Activated effector memory CD4-positive, alpha-beta T cell treated with Interleukin-2 at 50 U/mL for 16 hours (primary cell): ENCODE measurements at places on chromosomes 4 and X.

DNA sequence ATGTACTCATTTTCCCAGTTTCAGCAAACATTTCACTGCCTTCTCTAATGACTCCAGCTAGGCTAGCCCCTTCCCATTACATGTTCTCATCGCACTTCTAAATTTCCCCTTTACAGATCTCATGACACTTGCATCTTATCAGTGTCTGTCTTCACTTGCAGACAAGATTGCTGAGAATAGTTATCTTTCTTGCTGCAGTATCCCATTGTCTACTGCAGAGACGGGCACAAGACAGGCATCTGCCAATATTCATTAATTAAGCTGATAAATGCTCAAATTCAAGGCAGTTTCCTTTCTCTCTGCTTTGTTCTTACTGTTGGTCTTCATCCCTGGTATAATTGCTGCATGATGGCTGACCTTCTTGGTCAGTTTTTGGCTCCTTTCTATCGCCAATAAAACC is 175.9 kb downstream of the ANTXR2 start:
- no peak for DNase-seq

GRCh38 chr4:81227138-81227537 is 12.1 kb upstream of the PRKG2 start:
- no peak for DNase-seq

GRCh38 chrX:29687687-29688086 is 527.7 kb upstream of the MAGEB2 start:
- DNase-seq: no peak

DNA sequence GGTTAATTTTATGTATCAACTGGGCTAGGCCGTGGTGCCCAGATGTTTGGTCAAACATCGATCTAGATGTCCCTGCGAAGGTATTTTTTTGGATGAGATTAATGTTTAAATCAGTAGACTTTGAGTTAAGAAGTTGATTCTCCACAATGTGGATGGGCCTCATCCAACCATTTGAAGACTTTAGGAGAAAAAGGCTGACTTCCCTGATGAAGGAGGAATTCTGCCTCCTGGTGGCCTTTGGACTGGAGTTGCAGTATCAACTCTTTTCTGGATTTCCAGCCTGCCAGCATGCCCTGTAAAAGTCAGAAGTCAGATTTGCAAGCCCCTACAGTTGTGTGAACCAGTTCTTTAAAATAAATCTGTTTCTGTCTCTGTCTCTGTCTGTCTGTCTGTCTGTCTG is 91.4 kb downstream of the STK32B start:
- DNase-seq: no peak

- DNase-seq: no peak
These were observed 26.0 kb downstream of the C4orf17 start for GRCh38 chr4:99536848-99537247.

DNA sequence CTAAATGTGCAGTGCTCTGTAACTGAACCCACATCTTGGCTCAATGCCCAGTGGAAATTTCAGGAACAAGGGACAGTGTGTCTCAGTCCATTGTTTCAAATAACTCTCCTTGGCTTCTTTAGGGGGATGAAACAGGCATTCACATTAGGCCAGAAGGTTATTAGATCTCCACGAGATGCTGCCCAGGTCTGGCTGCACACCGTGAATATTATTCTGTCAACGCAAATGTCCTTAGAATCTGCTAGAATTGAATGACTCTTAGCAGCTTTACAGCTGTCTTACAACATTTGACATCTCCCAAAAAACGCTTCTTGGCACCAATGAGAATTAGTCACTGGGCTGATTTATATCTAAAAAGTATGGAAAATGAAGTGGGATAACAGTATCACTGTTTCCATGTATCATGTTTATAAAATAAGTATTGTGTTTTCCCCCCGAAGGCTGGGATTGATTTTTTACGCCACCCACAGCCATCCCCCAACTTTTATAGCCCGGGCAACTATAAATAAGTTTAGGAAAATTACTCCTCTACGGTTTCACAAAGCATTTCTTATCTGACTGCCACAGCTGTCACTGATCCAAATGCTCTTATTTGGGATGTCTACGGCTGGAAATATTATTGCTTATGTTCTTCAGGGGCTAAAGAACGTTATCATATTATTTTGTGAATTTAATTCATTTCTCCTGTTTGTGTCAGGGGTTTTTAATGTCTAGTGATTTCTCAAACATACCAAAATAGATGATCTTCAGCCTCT is 559.7 kb upstream of the FAT1 start:
- no peak for DNase-seq

DNA sequence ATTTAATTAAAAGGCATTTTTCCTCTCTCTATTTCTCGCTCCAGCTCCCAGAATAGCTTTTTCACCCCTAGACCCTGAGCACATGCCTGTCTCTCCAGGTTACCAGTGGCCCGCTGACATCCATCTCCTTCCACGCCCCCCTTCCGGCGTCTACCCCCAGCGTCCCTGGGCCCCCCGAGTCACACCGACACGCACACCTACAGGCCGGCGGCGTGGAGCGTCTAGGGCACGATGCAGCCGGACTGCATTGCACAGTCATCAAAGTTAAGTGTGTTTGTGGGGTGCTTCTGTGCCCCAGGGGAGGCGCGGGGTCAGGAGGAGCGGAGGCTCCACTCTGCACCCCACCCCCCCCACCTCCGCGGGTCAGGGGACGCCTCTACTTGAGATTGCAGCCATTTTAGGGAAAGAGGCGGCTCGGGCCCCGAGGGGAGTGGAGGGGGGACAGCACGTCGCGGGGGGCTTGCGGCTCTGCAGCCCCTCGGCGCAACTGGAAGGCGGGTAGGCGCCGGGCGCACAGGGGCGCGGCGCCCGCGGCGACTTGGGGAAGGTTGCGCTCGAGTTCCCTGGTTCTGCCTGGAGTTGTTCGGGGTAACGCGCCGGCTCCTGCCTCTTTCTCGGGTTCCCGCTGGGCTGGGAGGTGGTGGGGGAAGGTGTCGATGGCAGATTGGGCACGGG is 112.7 kb downstream of the DHX15 start:
- no peak for DNase-seq

DNA sequence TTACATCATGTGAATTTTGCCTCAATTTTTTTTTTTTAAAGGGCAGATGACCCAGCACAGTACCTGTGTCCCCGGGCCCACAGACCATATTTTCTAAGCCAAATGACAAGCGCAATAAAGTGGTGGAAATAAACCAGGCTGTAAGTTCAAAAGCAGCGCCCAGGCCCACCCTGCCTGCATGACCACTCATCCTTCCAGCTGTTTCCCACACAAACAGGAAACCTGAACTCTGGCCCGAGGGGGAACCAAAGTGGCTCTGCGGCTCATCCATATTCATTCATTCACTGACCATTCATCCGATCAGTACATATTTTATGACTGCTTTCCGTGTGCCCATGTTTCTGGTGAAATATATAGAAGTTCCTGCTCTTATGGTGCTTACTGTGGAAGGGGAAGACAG is 33.7 kb upstream of the CRMP1 start:
- no peak for DNase-seq

DNA sequence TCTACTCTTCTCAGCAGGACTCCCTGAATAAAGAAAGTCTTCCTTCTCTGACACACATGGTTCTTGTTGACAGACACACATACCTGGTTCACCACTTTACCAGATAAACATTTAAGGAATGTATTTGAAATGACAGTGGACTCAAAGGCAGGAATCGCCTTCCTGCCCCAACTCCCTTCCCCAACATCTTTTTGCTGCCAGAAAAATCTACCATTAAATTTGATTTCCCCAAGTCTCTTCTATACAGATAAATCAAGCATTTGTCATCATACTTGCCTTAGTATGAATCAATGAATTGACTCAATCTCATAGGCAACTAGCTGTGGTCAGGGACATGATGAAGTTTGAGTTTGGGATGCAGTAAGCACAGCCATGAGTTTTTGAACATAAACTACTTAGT is 23.3 kb upstream of the ANXA5 start:
- no peak for DNase-seq

- DNase-seq: no peak
These were observed 338.3 kb upstream of the GALNT7 start for GRCh38 chr4:172830295-172830764.

DNA sequence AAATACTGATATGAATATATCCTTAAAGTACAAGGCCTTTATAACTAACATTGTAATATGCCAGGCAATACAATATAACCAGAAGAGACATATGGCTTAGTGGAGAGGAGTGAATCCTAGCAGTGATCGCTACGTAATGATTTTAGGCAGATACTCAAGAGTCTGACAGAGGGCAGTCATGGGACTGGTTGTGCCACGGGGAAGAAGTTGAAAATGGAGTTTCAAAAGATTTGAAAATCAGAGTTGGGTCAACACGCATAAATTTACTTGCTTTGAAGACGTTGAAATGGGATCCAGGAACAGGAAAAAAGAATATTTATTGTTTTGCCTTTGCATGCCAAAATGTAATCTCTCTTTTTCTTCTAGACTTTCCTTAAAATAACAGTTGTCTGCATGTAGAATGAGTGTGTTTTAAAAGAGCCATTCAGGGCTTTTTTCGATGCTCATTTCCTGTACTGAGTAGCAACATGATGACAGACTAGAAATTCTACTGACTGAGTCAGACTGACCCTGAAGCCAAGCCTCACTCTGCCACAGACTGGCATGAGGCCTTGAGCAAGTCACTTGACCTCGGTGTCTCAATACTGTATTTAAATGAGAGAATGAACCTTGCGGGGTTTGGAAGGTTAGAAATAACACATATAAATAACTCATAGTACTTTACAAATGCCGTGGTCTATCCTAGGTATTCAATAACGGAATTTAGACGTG is 8.1 kb upstream of the SMS start:
- no peak for DNase-seq

- no peak for DNase-seq
These were observed 110.2 kb upstream of the ADRA2C start for GRCh38 chr4:3655963-3656362.

DNA sequence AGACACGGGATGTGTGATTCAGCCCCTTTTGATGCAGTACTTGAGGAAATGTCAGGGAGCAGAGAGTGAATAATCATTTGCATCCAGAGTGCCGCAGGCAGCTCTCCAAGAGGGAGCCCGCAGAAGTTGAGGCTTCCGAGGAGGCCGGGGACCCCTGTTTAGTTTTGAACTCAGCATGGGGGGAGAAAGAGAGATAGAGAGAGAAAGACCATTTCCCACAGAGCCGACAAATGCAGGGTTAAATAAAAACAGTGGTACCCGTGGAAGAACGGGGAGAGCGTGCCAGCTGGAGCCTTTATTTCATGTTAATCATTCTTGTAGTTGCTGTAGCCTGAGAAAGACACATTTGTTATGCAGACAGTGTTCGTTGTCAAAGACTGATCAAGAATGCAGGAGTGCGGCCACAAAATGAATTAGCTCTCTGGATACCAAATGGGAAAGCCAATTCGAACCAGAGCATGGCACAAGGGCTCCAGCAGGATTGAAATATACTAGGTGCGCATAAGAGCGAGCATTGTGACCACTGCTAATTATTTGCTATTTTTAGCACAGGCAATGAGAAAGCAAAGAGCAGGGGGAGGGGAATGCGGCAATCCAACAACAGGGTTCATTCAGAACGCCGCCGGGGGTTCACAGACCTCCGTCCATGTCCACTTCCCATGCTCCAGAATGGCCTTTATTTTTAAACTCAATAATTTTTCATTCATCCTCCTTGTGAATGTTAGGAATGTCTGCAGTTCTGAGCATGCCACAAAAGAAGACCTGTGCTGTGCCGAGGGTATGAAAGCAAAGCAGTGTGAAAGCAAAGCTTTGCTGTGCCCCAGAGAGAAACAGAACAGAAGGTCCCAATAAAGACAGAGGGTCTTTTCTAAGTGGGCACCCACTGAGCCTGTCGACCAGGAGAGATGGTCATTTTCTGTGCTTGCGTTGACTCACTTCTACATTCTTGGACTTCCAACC is 243.9 kb upstream of the VCX3A start:
- no peak for DNase-seq

DNA sequence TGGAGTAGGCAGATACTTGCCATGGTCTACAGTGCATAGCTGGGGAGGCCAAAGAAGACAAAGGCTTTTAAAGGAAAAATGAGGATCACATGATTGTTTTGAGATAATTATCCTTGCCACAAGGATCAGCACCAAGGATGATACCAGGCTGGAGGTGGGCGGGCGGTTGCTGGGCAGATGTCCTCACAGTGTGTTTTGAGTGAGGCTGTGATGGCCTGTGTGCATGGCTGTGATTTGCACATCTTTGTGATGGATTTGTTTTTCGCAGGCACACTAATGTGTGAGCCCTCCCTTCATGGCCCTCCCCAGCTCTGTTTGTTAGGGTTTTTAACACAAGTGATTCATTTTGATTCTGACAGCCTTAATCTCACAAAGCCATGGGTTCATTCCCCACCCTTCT is 46.8 kb downstream of the RGS12 start:
- no peak for DNase-seq
